Omental fat pad (tissue), 4 donors: ENCODE measurements at places on chromosomes 5 and 9. TPM values are rescaled to one million over a fixed set of nuclear protein-coding genes. Genes with fewer than 3 reads are reported as not detected.

Gene TERT
- total RNA-seq: not detected

- no peak for DNase-seq
Measured at GRCh38 chr5:158265931-158266700, 407.2 kb upstream of the CLINT1 start.

- DNase-seq: no peak
Measured at GRCh38 chr9:18365651-18366050, 108.3 kb upstream of the ADAMTSL1 start.

Gene GIN1
- total RNA-seq: 3.6 TPM

DNA sequence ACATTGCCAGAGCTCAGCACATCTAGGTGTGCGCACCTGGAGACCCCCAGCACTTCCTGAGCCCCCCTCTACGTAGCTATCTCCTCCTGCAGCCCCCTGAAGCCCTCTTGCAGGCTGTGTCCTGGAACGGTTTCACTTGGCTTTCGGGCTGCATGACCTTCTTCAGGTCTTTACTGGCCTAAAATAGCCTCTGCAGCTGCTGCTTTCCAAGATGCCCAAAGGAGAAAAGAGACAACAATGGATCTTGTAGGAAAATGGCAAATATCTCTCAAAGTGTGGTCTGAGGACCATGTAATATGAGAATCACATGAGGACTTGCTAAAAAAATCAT is 6.6 kb upstream of the ERMP1 start:
- no peak for DNase-seq
